NCI-H1105 (cell line): ENCODE measurements at places on chromosomes 3 and 15.
A peak's percentile ranks its signal among the peaks of the same experiment; 100 is the strongest.

GRCh38 chr3:171984883-171985282 is 54.5 kb upstream of the FNDC3B start:
- DNase-seq, result no peak

- DNase-seq, result no peak
Observed at GRCh38 chr15:84979651-84980050, 2.0 kb upstream of the PDE8A start.

DNA sequence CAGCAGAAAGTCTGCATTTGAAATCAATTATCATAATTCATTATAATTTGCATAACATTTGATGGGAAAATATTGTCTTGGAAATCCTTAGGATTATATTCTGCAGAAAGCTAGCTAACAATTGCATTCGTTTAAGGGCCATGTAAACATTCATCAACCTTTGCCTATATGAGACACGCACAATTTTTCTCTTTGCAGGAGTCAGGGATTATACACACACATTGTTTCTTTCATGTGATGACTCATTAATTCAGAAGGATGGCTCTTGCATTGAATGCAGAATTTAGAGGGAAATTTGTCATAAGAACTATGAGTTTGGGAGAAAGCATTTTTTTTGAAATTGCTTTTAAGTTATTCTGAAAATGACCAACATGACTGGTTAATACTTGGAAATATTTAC is 844.7 kb downstream of the DIPK2A start:
- DNase-seq, result no peak

GRCh38 chr3:85781806-85782205 is 823.0 kb downstream of the CADM2 start:
- peak; percentile 79 for DNase-seq

GRCh38 chr3:44883999-44884431 is 9.6 kb downstream of the TGM4 start:
- DNase-seq, result no peak

GRCh38 chr15:69340243-69340900 is 41.7 kb downstream of the PAQR5 start:
- DNase-seq, result no peak

GRCh38 chr3:5349343-5349742 is 161.8 kb downstream of the EDEM1 start:
- no peak for DNase-seq
